Stimulated activated CD8-positive, alpha-beta memory T cell treated with anti-CD3 and anti-CD28 coated beads, Interleukin-15, amount 100 ng/mL, for 24 hours (primary cell): ENCODE measurements at places on chromosomes 7 and 10.
A peak's percentile ranks its signal among the peaks of the same experiment; 100 is the strongest.

- DNase-seq, result no peak
Measured at GRCh38 chr10:50248598-50248997, 2.7 kb downstream of the ASAH2 start.

DNA sequence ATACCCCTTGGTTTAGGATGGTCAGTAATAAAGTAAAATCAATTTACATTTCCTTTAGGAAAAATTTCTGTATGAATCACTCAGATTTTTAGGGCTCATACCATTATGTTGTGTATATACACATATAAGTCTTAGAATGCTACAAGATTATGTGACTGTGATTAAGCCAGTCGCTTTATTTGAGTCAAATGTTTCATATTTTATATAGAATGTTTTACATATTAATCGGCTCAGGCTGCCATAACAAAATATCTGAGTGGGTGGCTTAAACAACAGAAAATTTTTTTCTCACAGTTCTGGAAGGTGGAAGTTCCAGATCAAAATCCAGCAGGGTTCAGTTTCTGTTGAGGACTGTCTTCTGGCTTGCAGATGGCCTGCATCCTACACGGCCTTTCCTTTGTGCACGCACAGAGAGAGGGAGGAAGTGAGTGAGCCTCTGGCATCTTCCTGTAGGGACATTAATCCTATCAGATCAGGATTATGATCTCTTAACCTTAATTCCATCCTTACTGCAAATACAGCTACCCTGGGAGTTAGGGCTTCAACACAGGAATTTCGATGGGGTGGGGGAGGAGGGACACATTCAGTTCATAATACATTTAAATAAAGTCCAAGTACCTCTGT, 198.0 kb downstream of the PHF14 start:
- DNase-seq, result no peak

DNA sequence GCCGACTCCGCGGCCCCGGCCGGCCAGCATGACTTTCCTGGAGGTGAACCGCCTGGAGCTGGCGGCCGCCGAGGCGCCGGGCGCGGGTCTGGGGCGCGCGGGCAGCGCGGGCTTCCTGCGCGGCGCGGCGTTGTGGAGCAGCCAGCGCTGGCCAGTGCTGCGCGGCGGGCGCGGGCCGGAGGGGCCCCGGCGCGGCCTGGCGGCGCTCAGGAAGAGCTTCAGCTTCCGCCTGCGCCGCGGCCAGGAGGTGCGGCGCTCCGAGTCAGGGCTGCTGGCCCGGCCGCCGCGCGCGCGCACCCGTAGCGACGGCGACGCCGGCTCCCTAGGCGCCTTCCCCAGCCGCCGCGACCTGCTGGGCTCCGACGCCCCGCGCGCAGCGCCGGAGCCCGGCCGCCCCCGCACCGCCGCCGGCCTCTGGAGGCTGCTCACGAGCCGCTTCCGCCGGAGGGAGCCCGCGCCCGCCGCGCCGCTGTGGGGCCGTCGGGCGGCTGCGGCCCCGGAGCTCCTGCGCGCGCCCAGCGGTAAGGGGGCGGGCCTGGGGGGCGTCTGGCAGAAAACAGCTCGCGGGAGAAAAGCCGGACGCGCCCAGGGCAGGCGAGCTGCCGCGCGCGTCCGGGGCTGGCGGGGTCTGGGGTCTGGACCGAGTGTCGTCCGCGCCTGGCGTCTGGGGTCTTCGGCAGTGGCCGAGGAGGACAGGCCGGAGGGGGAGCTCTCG, 29.0 kb downstream of the AGAP3 start:
- DNase-seq, result peak; percentile 13

DNA sequence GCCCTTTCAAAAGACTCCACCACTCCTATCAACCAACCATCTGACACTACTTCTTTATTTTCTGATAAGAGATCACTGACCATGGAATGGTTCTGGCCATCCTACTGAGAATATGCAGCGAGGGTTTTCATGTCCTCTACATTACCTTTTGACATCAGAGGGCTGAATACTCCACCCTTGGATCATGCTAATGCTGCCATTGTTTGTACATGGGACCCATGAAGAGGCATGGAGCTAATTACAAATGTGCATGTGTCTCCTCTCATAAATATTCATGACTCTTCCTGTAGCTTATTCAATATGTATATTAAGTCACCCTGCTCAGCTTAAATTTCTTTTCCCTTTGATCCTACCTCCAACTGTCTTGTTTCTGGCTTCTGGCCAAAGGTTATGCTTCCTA, 1065.8 kb upstream of the GHITM start:
- DNase-seq, result no peak

DNA sequence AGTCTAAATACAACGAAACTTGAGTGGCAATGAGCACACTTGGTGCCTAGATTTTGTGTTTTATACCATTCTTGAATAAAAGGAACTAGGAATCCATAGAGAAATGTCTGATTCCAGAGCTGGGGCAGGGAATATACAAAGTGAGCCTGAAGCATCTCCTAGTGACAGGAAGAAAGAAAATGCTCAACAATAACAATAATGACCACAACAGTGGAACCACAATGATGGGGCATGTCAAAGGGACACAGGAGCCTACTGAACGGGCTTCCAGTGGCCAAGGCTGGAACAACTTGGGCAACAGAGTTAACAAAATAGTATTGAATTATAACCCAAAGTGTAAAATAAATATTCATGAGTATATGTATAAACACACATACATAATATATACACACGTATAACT, 94.4 kb upstream of the ADCY1 start:
- no peak for DNase-seq

DNA sequence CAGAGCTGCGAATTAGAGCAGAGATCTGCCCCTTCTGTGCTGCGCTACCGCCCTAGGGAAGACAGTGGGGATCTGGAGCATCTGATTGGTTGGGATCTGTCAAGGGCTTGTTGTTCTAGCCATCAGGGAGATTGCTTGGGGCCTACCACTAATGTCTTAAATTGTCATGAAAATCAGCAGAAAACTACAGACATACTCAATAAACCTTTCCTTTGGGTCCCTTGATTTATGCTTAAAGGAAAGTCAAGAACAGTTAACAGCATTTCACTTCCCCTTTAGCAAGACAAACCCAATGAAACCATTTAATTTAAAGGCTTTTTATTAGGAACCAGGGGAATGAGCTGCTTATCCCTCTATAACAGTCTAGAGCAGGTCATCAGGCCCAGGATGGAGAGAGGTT, 10.0 kb downstream of the SLC25A28 start:
- DNase-seq, result no peak

GRCh38 chr10:112782200-112782907, 167.7 kb upstream of the TCF7L2 start:
- DNase-seq, result no peak

DNA sequence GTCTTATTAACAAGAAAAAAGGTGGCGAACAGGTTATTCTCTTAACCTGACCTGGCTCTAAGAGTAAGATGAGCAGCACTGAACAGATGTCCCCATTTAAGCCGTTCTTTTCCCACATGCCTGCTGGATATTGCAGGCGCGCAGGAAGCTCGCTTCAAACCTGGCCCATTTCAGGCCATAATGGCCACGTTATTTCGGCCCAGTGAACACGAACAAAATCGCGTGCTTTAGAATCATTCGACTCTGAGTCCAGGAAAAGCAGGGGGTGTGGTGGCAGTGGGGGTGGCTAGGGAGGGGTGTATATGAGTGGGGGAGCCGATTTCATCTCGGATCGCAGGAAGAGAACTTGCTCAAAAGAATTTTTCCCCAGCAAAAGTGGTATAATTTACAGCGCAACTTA, 6.6 kb upstream of the SP8 start:
- DNase-seq, result no peak
